ENCODE measurements at places on chromosomes 6 and 20.

DNA sequence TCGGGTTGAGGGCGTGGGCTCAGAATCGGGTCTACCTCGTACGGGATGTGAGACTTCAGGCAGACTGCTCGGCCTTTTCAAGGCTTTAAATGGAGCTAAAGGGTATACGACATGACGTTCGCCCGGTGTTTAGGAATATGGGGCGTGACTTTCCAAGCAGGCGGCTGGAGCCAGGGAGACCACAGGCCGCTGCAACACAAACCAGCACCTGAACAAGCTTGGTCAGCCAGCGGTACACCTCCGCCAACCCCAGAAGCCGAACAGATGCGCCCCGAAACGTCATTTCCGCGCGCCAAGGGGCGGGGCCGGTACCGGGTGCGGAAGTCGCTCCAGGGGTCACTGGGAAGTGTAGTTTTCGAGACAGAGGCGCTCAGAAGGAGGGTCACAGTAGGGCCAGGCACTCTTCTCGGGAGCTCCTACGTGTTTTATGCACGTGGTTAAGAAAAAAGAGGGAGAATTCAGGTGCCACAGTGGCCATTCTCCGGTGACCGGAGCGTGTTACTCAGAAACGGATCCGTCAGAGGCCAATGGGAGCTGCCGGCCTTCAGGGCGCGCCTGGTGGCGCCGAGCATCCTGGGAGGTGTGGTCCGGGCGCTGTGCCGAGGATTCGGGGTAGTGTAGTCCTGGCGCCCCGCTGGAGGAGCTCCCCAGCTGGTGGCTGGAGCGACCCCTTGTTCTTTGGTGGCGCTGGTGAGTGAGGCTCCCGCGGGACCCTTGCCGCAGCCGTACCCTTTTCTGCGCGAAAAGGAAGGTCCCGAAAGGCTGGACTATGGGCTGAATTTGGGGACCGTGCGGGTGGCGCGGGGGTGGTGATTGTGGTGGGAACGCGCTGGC is at the start of gene ZNF133:
ZNF133 (plus strand) TSS at position 613 of the 834 bp plus-strand sequence. CDS start 17,160 bp downstream, outside the sequence.
- DNase-seq: peak; percentile 96

- DNase-seq: no peak
Measured at GRCh38 chr6:108616544-108616943, 55.8 kb downstream of the FOXO3 start.

DNA sequence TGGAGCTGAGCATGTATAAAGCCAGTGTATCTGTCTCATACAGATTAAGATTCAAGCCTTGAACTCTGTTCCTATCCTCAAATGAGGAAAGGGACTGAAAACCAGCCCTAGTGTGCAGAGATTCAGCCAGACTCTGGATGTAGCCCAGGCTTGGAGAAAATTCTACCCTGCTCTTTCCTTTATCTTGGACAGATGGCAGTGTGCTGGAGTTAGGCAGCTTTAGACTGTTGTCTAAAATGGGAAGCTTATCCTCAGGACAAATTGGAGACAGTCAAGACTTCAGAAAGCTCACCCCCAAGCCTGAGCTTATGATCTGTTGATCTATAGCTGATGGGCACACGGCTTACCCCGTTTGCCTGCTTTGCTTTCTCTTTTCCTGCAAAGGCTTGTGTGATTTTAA is 1057.6 kb downstream of the KIF16B start:
- no peak for DNase-seq

DNA sequence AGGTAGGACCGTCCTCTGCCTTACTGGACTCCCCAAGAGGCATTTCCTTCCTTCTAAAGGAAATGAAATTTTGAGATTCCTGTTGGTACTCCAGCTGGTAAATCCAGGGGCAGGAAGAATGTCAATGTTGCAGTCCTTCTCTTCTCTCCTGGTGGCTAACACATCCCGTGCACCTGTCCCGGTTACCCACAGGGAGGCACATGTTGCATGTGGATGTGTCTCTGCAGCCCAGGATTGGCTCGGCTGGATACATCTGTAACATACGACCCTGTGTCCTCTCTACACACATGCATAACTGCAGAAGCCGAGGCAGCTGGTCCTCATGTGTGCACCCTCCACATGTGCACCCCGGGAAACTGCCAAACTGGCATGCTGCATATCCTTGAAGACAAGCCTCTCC is 1.3 kb upstream of the LRFN2 start:
- DNase-seq: no peak

GRCh38 chr20:23923891-23924435 is 44.4 kb upstream of the CST5 start:
- DNase-seq: no peak

- no peak for DNase-seq
Measured at GRCh38 chr20:50376888-50377459, 133.2 kb upstream of the PTPN1 start.

DNA sequence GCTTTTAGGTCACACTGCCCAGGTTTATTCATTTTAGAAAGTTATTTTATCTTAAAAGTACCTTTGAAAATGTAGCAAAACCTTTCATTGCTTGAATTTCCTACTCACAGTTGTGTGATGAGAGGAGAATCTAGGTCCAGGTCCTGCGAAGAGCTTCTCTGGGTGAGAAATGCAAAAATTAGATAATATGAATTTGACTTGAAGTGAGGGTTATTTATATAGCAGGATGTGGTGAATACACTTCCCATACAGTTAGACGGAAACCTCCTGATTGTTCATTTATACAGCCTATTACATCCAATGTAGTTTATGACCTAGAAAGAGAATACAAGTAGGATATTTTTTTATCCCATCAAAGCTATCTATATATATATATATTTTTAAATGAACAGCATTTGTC is 30.5 kb downstream of the CDKAL1 start:
- DNase-seq: no peak

DNA sequence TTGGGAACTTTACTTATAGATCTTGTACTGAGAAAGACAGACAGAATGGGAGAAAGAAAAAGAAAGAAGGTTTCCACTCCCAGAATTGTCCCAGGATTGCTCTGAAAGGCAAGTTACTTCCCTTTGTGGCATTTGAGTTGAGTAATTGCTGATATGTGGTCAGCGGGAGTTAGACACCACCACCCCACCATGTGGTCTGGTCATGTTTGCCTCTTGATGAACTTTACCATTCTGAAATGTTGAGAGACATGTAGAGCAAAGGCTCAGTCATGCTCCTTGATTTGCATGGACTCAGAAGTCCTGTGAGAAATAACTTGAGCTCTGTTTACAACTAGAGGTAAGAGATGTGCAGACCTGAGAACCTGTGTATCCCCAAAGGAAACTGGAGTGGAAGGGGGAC is 17.1 kb downstream of the TCF21 start:
- DNase-seq: no peak

DNA sequence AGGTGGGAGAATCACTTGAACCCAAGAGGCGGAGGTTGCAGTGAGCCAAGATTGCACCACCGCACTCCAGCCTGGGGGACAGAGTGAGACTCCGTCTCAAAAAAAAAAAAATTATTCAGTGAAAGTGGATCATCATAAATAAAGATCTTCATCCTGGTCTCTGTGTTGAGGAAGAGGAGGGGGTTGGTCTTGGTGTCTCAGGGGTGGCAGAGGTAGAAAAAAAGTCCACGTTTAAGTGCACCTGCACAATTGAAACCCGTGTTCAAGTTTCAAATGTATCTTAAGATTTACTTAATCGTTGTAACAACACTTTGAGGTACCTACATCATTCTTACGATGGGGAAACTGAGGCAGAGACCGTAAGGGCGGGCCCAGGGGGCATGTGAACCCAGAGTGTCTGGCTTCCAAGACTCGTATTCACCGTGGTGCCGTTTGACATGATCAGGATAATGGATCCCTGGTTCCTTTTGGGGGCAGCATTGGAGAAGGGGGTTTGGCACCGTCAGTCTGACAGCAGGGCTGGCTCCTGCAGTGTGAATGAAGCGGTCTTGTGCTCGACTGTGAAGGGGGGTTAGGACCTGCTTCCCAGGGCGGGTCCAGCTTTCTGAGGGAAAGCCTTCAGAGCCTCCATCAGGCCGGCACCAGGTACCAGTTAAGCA is 32.9 kb upstream of the ID1 start:
- no peak for DNase-seq

- DNase-seq: no peak
Measured at GRCh38 chr6:142030115-142030619, 102.6 kb upstream of the GJE1 start.

GRCh38 chr6:17930321-17930993 is 57.0 kb downstream of the KIF13A start:
- DNase-seq: no peak

- DNase-seq: no peak
Measured at GRCh38 chr6:15458021-15458459, 204.8 kb downstream of the DTNBP1 start.

DNA sequence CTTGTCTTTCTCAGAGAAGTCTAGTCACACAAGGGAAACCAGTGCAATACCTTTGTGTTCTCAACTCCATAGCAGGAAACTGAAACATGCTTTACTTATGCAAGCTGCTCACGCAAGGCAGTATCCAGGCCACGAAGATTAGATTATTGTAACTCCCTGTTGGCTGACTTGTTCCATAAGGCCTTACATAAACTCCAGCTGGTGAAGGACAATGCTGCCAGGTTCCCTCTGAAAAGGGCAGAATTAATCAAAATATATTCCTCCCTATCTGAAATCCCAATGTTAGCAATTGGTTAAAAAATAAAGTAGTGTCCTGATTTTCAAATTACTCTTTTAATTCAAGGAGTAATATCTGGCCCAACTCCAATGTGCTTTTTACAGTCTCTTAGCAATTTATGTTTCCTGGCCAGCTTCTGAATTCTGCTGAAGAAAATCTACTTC is 966.6 kb downstream of the HACE1 start:
- DNase-seq: no peak

DNA sequence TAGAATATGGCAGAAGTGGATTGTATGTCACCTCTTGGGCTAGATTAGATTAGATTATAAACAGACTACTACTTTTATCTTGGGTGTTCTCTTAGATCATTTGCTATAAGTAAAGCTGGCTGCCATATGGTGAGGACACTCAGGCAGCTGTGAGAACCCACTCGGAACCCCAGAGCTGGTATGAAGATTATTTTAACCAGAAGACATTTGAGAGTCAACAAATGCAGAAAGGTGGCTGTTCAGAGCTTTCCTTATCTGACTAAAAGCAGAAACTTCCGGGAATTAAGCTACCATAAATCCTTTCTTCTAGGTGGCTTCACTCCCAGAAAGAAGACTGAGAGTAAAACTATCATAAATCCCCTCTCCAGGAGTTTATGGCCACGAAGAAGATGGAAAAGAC is 91.9 kb downstream of the RNGTT start:
- no peak for DNase-seq

GRCh38 chr20:9246731-9247130 is 177.8 kb downstream of the PLCB4 start:
- DNase-seq: no peak

DNA sequence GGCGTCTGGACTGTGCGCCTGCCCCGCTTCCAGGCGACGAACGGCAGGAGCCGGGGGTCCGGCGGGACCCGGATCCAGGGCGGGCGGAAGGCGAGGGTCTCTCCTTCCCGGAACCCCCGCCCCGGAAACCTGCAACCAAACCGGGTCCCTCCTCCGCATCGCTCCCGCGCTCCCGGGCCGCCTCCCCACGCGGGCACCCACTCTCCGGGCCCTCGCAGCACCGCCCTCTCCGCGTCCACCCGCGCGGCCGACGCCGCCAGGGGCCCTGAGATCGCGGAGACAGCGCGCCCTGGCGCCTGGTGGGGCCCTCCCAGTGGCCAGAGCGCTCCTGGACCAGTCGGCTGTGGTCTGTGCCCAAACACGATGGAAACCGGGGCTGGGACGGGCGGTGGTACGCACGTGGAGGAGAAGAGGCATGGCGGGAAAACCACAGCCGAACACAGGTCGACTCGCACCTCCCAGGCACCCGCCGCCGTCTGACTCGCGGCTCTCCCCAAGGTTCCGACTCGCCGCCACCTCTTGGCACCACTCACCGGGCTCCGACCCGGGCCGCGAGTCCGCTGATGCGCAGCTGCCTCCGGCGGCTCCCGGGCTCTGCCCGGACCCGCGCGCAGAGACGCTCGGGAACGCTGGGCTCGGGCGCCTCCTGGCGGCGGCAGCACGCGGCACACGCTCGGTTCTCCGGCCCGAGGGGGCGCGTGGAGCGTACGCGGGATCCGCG is 7.9 kb downstream of the NKX2-2 start:
- DNase-seq: peak; percentile 81

DNA sequence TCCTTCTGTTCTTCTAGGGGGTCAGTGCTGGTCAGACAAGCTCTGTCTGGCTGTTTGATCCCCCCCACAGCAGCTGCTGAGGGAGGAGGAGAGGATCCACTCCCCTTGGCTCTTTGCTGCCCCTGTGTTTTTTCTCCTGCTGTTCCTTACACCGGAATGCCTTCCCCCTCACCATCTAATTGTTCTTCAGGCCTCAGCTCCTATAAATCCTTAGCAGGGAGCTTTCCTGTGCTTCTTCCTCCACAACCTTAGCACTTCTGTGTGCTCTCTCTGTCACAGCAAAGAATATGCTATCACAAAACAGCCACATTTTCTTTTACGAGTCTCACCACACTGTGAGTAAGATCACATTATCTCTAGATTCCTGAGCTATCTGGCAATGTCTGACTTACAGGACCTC is 196.6 kb downstream of the OTOR start:
- peak; percentile 2 for DNase-seq

GRCh38 chr6:167851370-167851952 is 24.8 kb downstream of the AFDN start:
- DNase-seq: no peak

DNA sequence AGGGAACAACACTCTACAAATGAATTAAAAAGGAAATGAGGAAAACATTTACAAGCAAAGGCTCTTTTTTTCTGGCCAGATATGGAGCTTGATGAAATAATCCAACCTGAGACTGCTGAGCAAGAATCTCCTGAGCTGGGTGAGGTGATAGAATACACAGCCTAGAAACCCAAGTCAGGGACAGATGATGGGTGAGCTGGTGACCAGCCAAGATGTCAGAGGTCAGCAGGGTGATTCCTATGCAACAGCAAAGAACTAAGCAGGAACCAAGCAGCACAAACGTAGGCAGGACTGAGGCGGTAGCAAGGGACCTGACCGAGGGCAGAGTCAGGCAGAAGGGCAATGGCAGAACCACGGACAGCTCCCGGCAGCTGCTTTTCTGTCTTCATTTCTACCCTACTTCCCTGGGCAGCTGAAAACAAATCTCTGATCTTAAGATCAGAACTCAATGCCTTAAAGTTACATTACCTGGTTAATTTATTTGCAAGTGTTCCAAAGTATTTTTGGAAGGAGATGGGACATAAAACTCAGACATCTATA is 75.1 kb downstream of the CDC40 start:
- DNase-seq: no peak

DNA sequence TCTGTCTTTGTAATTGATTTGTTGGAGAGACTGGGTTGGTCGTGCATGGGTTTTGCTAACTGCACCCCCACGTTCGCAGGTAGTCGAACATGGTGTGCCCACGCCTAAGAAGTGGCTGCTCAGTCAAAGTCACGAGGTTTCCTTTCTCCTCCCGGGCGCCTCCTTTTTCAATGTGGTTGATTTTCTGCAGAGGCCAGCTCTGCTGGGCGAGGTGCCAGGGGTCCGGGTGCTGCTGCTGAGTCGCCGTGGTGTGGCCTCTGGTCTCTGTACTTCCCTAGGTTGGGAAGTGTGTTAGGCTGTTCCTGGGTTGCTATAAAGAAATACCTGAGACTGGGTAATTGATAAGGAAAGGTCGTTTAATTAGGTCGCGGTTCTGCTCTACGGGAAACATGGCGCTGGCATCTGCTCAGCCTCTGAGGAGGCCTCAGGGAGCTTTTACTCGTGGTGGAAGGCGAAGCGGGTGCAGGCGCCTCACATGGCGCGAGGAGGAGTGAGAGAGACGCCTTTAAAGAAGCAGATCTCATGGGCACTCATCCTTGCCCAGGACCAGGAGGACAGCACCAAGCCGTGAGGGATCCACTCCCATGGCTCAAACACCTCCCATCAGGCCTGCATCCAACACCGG is 14.1 kb downstream of the OSBPL2 start:
- DNase-seq: no peak

- peak; percentile 61 for DNase-seq
Measured at GRCh38 chr6:46090115-46091079, 39.4 kb upstream of the ENPP4 start.

Measured in putamen (tissue), 1 donor.